ENCODE measurements at places on chromosomes 4 and X.

DNA sequence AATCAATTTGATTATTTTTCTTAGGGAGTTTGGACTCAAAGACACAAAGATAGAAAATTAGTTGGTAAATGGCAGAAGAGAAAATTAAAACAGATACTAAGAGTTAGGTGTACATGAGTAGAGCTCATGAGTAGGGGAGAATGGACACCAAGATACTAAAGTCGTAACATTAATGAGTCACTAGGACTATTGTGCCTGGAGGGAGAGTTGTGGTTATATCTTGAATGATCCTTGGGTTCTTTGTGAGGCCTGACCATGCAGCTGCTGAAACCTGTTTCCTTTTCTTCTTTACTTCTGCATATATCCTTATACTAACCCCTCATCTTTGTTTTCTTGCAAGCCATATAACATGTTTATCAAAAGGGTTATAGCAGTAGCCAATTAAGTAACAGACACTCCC is 532.8 kb downstream of the RPA4 start:
- no peaks in the 10 kb centered on the region for H3K36me3 ChIP-seq
- no peak overlapping the region for H3K4me3 ChIP-seq
- H3K4me1 ChIP-seq: no peaks in the 10 kb centered on the region
- H3K27ac ChIP-seq: no peak overlapping the region
- no peaks in the 10 kb centered on the region for H3K27me3 ChIP-seq
- DNase-seq: no peak

- H3K27me3 ChIP-seq: no peaks in the 10 kb centered on the region
- H3K4me3 ChIP-seq: peak overlapping the region; percentile 75
- H3K4me1 ChIP-seq: peaks cover 13% of the 10 kb centered on the region
- H3K36me3 ChIP-seq: no peaks in the 10 kb centered on the region
- H3K27ac ChIP-seq: no peak overlapping the region
- DNase-seq: peak; percentile 7
Observed at GRCh38 chr4:48017108-48017571, 568 bp downstream of the NIPAL1 start.

DNA sequence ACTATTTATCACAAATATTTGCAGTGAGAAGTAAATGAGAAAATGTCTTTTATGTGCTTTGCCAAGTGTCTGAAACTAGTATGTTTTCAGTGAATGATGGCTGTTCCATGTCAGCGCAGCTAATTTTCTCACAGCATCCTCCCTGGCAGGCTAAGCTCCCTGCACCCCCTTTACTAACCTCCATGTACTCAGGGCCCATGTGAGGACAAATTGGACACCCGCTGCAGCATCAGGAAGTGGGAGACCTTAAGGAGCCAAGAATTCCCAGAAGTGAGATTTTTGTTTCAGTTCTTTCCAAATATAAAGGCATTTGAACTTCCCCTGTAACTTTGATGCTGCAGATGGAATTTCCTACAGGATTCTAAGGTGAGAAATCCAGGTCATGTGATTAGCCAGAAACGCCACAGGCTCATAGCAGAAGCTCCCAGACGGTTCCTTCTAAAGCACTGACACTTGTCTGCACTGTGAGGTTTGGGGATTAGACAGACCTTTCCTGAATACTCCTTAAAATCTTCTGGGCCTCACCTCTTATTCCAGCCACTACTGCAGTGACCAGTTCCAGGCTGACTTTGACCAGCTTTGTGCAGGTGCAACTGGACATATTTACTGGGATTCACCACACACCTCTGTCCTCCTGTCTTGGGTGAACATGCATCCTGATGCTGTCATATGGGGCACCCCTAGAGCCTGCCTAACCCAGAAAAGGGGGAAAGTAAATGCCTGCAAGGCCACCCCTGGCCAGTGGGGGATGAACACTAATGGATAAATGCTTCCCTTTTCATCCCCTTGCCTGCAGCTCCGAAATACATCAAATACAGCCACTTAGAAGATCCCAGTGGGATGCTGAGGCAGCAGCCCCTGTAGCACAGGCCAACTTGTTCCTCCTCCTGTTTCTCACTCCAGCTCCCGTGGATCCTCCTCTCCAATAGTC is 45.9 kb downstream of the LGI2 start:
- H3K27ac ChIP-seq: no peak overlapping the region
- no peaks in the 10 kb centered on the region for H3K27me3 ChIP-seq
- H3K36me3 ChIP-seq: no peaks in the 10 kb centered on the region
- H3K4me3 ChIP-seq: no peak overlapping the region

- DNase-seq: no peak
- H3K36me3 ChIP-seq: peaks cover 24% of the 10 kb centered on the region
- no peaks in the 10 kb centered on the region for H3K27me3 ChIP-seq
Observed at GRCh38 chr4:147639388-147639787, 22.2 kb downstream of the TMEM184C start.
